Stimulated activated CD8-positive, alpha-beta memory T cell treated with anti-CD3 and anti-CD28 coated beads, Interleukin-2, amount 100 ng/mL, for 48 hours (primary cell): ENCODE measurements at places on chromosomes 12 and 14.

- no peak for DNase-seq
These were observed 84.3 kb downstream of the TMEM30B start for GRCh38 chr14:61196792-61197191.

- DNase-seq = no peak
These were observed 18.4 kb downstream of the CMKLR1 start for GRCh38 chr12:108320507-108321293.

DNA sequence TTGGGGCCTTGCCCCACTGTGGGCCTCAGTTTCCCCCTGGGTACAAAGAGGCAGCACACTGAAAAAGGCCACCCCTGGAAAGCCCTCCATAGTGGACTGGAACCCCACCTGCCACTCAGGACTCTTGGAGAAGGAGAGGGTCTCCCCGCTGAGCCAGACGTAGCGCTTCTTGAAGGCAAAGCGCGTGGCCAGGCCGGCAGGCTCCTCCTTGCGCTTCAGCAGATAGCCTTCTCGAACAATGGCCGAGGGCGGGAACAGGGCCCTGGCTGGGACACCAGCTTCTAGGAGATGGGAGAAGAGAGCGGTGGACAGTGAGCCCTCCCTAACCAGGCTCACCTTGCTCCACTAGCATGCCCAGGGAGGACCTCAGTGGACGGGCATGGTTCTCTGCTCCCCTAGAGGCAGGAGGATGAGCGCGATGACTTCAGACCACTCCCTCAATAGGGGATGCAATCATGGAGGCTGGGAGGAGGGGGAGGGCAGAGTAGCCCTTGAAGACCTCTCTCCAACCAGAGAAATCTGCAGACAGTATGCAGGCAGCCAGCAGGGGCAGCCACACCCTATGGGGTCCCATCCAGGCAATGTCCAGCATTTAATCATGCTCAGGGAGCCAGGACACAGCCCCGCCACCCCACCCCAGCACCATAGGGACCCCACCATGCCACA is 29.8 kb downstream of the RASAL1 start:
- DNase-seq = no peak

GRCh38 chr12:104138797-104139152 is 765 bp upstream of the NFYB start:
- no peak for DNase-seq

GRCh38 chr12:132649226-132649945 is 30.8 kb downstream of the P2RX2 start:
- no peak for DNase-seq

DNA sequence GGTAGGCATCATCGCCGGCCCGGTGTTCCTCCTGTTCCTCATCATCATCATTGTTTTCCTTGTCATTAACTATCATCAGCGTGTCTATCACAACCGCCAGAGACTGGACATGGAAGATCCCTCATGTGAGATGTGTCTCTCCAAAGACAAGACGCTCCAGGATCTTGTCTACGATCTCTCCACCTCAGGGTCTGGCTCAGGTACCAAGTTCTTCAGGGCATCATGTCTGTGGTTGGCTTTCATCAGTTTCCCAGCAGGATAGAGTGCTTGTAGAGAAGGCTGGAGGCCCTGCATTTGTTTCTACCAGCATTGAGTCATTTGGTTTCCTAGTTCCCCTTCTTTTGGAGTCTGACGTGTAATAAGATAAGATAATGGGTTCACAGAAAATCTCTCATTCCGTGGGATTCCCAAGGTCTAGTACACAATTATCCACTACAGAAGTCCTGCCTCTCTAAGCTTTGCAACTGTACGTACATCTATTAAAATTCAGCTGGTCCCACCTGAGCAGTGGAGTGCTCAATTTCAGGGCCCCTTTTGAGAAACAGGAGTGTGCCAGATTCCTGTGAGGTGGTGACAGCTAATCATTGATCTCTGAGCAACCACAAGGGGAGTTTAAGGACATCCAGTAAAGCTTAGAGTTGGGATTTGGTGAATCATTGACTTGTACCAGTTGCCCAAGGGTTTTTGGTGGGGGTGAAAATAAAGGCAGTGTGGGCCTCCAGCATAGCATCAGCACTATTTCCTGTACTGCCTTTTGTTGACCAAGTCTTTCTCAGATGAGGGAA is 25.1 kb downstream of the ACVR1B start:
- DNase-seq = no peak

GRCh38 chr12:120231316-120232011 is 30.6 kb upstream of the RPLP0 start:
- DNase-seq = peak; percentile 69

DNA sequence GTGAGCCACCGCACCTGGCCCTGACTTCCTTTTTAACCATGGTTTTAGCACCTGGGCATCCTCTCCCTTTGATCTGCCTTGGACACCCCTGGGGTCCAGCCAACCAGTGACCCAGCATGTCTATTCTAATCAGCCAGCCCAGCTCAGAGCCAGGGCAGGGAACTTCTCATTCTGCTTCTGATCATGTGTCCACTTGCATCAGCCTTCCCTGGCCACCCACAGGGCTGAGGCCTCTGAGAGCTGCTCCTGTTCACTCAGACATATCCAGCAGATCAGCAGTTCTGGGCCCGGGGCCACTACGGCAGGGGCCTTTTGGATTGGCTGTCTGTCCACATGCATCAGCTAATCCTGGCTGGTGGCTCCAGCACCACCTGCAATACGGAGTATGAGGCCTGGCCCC is 117.9 kb upstream of the MAP1LC3B2 start:
- no peak for DNase-seq

DNA sequence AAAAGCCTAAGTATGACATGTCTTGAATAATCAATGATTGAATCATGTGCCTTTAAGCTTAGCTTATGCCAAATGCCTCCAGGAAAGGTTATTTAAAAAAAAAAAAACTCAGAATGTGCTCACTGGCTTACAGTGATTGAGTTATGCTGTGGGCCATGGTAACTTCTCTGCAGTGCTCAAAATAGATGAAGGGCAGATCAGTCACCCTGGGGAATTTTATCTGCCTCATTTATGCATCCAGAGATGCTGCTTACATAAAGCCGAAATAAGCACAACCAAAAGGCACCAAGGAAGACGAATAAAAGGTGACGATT is 118.7 kb upstream of the MDM1 start:
- DNase-seq = no peak

DNA sequence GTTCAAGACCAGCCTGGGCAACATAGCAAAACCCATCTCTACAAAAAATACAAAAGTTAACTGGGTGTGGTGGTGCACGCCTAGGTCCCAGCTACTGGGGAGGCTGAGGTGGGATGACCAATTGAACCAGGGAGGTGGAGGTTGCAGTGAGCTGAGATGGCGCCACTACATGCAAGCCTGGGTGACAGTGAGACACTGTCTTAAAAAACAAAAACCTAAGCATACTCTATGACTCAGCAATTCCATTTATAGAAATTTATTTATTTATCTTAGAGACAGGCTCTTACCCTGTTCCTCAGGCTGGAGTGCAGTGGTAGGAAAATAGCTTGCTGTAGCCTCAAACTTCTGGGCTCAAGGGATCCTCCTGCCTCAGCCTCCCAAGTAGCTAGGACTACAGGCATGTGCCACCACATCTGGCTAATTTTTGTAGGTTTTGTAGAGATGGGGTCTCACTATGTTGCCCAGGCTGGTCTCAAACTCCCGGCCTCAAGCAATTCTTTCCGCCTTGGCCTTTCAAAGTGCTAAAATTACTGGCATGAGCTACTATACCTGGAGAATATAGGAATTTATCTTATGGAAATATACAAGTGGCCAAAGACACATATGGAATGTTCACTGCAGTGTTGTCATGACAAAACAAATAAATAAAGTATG is 43.3 kb downstream of the NCKAP5L start:
- DNase-seq = no peak

GRCh38 chr14:91290986-91291385 is 46.5 kb upstream of the GPR68 start:
- no peak for DNase-seq

DNA sequence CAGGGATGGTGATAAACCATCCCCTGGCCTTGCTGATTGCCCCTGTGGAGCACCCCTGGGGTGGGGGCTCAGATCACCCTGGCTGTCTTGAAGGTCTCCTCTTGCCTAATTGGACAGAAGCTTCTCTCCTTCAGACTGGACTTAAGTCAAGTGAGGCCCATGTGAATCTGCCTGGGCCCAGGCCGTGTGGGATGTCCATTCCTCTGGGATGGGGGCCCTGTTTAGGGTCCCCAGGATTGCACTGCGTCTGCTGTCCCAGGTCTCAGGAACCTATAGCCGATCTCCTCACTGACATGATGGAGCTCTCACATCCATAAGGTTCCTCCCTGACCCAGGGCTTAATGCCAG is 20.2 kb downstream of the SERPINA1 start:
- no peak for DNase-seq

- DNase-seq = no peak
These were observed 76.4 kb upstream of the RMST start for GRCh38 chr12:97386133-97386581.

DNA sequence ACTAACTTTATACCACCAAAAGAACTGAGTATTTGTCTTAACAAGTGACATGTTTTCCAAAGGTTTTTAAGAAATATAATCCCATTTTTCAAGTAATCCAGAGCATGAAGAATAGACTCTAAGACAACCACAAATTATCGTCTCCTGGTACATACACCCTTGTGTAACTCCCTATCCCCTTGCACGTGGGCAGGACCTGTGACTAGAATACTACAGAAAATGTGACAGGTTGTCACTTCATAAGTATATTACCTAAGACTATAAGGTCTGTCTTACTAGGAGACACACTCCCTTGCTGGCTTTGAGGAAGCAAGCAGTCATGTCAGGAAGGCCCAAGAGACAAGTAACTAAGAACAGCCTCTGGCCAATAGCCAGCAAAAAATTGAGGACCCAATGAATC is 8.3 kb upstream of the TTC5 start:
- no peak for DNase-seq

DNA sequence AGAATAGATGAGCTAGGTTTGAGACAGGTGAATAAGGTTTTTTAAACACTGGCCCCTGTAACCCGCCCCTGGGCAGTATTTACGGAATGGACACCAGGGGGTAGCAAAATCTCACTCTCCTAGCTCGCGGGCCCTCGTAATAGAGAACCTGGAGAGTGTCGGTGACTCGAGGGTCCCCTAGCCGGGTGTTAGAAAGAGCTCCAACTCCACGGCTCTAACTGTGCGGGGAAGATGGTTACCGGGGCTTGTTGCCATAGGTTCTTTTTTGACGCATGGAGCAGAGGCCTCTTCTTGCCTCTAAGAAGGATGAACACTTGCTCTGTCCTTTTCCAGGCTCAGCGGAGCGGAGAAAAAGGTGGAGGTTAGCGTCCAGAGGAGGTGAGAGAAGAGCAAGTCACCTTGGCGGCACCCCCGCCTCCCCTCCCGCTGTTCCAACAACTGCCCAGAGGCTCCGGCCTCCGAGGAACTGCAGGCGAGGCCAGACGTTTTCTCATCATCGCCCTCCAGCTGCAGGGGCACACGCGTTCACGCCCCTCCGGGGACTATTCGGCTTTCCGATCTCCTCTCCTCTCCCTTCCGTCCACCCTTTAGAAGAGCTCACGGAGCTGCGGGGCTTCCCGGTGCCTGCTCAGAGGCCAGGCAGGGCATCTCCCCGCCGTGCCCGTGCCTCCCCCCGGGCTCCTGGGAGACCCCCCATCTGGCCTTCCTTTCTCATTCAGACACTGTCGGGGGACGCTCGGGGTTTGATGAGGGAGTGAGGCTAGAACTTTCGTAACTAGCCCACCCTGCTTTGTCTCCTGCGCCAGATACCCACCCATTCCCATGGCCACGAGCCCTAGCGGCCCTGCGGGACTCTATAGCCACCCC is 1.4 kb upstream of the ARHGEF40 start:
- no peak for DNase-seq

DNA sequence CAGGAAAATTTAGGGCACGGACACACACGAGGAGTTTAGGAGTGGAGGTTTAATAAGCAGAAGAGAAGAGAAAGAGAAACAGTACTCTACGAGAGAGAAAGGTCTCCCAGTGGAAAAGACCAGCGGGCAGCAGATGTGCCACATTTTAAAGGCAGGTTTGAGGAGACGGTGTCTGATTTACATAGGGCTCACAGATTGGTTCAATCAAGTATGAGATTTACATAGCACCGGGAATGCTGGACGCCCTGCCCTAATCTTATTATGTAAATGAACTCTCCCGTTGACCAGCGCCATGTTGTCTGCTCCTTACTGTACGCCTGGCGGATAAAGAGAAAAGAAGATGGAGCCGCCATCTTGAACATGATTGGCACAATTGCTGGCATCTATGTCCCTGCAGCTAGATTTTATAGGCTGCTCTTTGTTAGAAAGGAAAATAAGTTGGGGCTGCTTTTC is 17.9 kb downstream of the NFKBIA start:
- DNase-seq = no peak

- no peak for DNase-seq
These were observed 11.3 kb downstream of the SELPLG start for GRCh38 chr12:108622421-108622820.

- DNase-seq = no peak
These were observed 777 bp downstream of the ASCL1 start for GRCh38 chr12:102958073-102958829.

DNA sequence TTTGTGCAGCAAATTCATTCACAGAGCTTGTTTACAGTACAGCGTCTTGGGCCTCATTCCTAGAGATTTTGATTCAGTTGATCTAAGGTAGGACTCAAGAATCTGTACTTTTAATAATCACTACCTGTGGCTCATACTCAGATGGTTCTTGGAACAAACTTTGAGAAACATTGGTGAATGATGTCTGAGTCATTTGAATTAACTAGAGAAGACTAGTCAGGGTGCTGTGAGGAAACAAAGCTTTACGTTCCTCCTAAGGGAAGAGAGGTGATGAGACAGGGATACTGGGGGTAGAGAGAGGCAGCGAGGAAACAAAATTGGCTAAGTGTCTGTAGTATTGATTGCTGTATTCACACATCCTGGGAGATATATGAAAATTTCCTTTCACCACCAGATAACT is 109.4 kb downstream of the SLC15A5 start:
- DNase-seq = no peak

DNA sequence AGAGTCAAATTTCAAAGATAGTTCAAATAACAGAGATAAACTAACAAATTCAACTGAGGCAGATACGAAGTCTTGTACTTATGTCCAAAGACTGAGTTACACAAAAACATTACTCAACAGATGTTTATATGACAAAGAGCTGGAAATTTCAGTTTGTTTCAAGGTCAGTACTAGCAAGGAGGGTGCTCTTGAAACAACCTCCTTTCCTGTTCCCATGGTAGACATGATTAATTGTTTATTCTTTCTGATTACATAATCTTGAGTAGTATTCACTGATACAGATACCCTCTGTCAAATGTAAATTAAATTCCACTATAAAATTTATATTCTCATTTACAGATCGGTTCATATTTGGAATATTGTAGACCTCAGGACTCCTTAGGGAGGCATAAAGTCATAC is 23.4 kb downstream of the TSPAN8 start:
- no peak for DNase-seq
